Activated CD4-positive, alpha-beta T cell treated with anti-CD3 and anti-CD28 coated beads for 48 hours (primary cell): ENCODE measurements at places on chromosomes 3 and 15.

DNA sequence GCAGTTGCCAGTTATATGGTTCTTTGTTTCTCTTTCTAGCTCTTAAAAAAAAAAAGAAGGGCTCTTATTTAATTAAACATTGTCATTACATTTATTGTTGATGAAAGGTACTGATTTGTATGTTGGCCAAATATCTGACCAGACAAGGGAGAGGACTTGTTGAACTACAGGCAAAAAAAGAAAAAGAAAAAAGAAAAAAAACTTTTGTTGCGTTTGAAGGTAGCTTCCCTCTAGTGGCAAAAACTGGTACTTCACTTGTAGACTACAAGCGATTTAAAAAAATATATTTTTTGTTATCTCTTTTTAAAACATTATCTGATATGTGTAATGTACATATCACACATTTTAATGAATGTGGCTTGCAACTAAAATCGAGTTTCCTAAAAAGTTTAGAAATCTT lies 280.6 kb downstream of the ROBO2 start:
- no peak for DNase-seq

DNA sequence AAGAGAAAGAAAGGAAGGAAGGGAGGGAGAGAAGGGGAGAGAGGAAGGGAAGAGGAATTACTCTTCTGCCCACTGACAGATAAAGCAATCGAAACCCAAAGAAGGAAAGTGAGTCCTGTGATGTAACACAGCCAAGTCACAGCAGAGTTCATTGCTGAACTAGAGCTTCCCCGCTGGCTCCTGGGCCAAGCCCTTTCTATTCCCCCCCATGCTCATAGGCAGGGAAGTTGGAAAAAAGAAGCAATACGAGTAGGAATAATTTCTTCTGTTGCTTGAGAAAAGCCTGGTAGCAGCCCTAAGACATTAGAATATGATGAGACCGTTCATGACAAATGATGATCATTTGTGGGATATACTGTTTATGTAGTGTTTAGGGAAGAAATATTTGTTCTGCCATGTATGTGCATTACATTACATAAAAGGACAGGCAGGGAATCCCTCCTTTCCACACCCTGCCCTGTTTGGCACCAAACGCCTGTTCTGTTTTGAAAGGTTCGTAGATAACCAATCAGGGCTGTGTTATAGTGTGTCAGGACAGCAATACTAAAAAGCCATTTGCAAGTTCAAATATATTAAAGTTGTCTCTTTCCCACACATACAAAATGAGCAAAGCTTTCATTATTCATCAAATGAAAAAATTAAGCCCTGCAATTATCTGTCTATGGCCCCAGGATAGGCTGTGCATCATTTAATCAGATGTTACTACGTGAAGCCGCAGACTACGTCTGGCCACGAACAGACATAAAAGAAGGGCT lies 111.0 kb upstream of the TRPM1 start:
- no peak for DNase-seq

DNA sequence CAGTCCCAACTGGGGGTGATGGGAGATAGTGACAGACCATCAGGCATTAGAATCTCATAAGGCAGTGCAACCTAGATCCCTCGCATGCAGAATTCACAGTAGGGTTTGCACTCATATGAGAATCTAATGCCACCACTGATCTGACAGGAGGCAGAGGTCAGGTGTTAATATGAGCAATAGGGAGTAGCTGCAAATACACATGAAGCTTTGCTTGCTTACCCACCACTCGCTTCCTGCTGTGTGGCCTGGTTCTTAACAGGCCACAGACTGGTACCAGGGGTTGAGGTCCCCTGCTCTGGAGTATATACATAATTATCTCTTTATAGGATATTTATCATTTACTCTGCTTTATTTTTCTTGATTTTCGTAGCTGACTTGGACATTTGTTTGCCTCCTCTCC lies 36.0 kb upstream of the ZMAT3 start:
- no peak for DNase-seq

DNA sequence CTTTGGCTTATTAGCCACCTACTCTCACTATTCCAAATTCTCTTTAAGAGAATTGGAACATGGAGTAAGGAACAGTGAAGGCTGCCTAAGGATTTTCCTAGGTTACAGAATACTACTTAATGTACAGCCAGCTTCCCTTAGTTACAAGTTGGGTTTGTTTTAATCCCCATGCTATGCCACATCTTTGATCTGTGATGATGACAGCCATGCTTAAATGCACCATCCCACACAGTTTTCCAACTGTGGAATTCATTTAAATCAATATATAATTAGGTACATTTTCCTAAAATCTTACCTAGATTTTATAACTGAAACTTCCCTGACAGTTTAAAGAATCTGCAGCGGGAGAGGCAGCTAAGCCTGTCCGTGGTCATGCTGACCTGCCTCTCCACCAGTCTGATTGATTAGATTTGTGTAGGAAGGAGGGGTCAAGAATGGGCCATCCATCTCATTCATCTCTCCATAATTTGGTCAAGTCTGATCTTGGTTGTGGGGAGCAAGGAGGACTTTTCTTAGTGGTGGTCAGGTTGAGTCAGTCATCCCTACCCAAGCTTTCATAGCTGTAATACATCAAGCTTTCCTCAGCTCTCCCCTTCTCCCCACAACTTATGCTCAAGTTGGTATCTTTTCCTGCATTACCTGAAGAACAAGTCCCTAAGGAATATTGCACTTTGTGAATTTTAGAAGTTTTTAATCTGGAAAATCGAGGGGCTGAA lies 37.1 kb downstream of the RIOX2 start:
- DNase-seq: no peak

GRCh38 chr3:7695049-7695448 lies 806.6 kb upstream of the LMCD1 start:
- DNase-seq: no peak

DNA sequence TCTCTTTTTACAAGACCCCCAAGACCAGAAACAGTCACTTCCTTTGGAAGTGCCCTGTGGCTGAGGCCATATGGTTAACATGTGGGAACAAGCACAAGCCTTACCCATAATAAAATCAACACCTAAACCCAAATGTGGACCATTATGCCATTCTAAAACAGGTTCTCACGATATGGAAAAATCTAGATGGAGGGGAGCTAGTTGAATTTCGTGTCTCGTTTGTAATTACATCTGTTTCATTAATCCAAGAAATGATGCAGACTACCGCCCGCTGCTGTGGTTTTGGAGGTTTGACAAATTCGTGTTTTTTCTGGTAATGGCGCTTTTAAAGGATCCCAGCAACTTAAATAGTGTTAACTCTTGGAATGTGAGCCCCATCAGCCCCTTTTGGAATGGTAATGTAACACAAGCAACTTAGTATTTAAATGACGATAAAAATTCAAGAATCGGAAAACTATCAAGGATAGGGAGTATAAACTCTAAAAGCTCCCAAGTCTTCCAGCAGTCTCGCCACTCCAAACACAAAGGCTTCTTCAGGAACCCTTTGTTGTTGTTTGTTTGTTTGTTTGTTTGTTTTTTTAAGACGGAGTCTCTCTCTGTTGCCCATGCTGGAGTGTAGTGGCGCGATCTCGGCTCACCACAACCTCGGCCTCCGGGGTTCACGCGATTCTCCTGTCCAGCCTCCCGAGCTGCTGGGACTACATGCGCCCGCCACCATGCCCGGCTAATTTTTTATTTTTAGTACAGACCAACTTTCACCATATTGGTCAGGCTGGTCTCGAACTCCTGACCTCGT lies 1.1 kb downstream of the CNBP start:
- peak; percentile 41 for DNase-seq

- DNase-seq: no peak
Measured at GRCh38 chr3:55622733-55623132, 135.6 kb upstream of the WNT5A start.

- DNase-seq: no peak
Measured at GRCh38 chr3:101823525-101823924, 25.8 kb upstream of the NFKBIZ start.

DNA sequence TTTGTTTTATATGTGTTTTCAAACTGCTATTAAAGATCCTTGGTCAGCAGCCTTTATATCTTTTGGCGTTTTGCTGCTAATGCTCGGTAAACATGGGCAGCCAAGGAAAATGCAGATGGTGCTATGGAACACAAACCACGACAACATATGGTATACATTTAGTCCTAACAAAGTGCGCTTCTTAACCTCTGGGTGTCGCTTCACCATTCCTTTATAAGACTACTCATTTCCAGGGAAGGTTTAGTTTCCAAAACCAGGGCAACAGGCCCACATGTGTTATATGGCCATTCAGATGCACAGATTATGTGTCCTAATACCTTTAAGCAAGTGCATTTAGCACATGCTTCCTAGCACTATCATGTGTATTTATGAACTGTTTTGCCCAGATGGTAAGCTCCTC lies 14.7 kb downstream of the SHOX2 start:
- DNase-seq: no peak

DNA sequence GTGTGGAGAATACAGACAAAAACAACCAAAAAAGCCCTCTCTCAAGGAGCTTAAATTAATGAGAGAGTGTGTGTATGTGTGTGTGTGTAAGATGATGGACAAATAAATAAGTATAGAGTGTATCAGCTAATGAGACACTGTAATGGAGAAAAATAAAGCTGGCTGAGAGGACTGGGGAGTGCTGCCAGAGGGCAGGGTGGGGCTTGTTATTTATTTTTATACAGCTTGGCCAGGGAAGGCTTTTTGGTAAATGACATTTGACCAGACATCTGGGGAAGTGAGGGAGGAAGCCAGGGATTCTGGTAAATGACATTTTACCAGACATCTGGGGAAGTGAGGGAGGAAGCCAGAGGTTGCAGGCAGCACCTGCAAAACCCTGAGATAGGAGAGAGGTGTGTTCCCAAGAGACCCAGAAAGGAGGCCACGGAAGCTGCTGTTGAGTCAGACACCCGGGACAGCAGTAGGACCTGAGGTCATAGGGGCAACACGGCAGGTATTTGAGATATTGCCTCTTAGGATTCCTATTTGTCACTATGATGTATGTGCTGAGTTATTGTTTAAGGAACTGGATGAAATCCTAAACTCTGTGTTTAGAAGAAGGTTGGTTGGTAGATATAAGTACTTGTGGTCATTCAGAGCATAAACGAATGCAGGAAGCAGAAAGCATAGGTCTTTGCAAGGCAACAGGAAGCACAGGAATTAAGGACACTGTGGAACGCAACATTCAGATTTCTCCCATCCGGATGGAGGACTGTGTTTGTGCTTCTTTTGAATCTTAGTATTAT lies 2.7 kb downstream of the SV2B start:
- DNase-seq: no peak

GRCh38 chr3:70840106-70840870 lies 527.9 kb upstream of the MDFIC2 start:
- DNase-seq: no peak

- DNase-seq: no peak
Measured at GRCh38 chr3:50483374-50483773, 20.1 kb downstream of the CACNA2D2 start.

- DNase-seq: no peak
Measured at GRCh38 chr3:61221759-61222362, 29.4 kb downstream of the FHIT start.

GRCh38 chr3:132867956-132868355 lies 145.7 kb upstream of the NPHP3 start:
- no peak for DNase-seq

GRCh38 chr3:175003590-175003989 lies 144.5 kb downstream of the NAALADL2 start:
- no peak for DNase-seq

GRCh38 chr3:196127308-196128040 lies 45.6 kb upstream of the TFRC start:
- peak; percentile 11 for DNase-seq

DNA sequence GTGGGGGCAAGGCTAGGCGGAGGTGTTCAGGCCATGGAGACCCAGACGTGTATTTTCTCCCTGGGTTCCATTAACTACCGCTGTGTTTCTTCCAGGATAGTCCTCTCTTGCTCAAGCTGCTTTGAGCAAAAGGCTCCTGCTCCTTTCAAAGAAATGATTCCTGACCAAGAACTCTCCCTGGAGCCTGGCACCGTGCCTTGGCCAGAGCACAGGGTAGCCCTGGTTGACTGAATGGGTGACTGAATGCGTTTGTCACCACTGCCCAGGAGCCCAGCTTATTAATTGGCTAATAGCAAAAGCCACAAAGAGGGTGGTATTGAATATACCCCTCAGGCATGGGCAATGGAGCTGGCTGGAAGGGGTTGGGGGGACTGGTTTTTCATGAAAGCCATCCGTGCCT lies 13.9 kb downstream of the RASGRF1 start:
- no peak for DNase-seq

- DNase-seq: peak; percentile 37
Measured at GRCh38 chr3:11290743-11291680, 18.8 kb downstream of the ATG7 start.

DNA sequence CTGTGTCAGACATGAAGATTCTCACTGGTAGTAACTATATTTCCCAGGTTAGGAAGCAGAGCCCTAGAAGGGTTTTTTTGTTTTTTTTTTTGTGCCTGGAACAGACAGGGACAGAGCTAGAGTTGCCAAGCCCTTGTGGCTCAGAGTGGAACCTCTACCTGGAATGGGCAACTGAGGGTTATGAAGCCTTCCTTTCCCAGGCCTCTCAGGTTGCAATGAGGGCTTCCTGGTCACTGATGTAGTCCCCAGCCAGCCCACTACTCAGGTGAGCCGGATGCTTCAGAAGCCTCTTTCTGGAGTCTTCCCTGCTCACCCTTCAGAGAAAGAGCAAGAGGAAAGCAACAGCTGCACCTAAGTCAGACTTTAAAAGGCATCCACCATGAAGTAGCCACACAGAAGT lies 48.8 kb upstream of the MANF start:
- DNase-seq: no peak

DNA sequence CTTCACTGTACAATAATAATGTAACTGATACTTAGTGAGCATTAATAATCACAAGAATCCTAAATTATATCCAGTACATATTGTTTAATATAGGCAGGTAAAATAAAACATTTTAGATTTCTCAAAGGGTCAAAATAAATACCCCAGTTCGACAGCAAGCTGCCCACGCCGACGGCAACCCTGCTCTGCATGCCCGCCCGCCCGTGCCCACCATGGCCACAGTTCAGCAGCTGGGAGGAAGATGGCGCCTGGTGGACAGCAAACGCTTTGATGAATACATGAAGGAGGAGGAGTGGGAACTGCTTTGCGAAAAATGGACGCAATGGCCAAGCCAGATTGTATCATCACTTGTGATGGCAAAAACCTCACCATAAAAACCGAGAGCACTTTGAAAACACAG lies 22.9 kb downstream of the BTBD1 start:
- DNase-seq: no peak

DNA sequence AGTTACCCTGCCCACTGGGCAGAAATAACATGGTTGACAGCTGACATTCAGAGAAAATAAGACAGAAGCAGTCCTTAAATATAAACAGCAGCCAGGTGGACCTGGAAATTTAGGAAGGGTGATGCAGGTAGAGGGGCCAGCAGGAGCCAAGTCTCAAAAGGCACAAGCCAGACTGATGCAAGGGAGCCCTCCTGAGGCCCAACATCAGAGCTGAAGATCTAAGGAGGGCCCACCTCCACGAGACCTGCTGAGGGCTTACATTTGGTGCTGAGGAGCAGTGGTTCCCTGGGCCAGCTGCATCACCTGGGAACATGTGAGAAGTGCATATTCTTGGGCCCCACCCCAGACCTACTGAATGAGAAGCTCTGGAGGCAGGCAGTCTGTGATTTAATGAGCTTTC lies 105.5 kb upstream of the TRIM42 start:
- no peak for DNase-seq

- no peak for DNase-seq
Measured at GRCh38 chr15:47885920-47886319, 168.6 kb downstream of the SEMA6D start.

GRCh38 chr15:82130248-82130647 lies 84.4 kb upstream of the MEX3B start:
- no peak for DNase-seq

- no peak for DNase-seq
Measured at GRCh38 chr3:4996223-4996765, 17.1 kb downstream of the BHLHE40 start.

GRCh38 chr3:13268120-13268519 lies 152.0 kb downstream of the NUP210 start:
- no peak for DNase-seq
